CD4-positive, CD25-positive, alpha-beta regulatory T cell (primary cell): ENCODE measurements at places on chromosomes 3 and 15. TPM values are rescaled to one million over a fixed set of nuclear protein-coding genes. Genes with fewer than 3 reads are reported as not detected.

GRCh38 chr3:36451816-36452215 lies 71.5 kb downstream of the STAC start:
- no peak for DNase-seq

GRCh38 chr3:193593668-193594030 lies 641 bp downstream of the OPA1 start:
- peak; percentile 48 for DNase-seq

DNA sequence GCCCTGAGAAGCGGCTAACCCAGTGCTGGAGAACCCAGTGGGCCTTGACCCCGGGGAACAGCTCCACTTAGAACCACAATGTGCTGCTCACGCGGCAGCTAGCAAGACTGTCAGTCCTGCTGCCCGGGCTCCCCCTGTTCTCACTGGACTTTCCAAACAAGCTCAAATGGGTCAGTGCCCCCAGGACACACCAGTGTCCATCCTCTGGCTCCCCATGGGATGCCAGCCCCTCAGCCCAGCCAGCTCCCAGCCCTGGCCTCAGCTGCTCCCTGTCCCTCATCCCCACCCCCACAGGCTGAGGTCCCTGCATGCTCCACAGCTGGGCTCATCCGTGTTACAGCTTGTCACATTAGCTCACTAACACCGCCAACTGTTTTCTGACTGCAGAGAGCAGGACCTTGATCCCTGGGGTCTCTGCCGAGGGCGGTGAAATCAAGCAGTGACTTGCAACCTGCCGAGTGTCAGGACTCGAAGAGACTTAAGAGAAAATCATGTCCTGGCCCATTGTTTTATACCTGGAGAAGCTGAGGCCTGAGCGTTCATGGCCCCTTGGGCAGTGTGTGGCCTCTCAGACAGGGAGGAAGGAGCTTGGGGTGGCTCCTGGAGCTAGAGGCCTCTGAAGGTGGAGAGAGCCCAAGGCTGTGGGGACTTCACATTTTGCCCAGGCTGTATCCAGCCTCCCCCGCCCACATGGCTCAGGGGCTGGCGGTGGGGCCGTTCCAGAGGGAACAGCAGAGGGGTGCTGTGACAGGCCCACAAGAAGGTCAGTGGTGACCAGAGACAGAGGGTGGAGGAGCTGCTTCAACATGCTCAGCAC lies 157.5 kb downstream of the MEGF11 start:
- DNase-seq: no peak

DNA sequence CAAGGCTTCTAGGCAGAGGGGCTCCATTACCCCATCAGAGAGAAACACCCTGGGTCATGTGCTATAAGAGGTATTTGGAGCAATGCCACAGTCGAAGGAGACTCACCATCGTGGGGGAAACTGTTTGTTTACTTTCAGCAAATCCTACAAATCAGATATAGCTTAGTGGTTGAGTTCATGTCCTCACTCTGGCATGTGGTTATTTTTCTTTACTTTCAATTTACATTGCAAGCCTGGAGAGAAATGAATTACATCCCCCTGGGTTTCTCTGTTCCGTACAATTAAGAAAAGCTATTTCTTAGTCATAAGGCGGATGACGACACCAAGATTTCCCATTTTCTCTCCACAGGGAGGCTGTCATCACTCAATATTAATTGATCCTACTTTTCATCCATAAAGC lies 36.9 kb downstream of the RFTN1 start:
- DNase-seq: no peak

DNA sequence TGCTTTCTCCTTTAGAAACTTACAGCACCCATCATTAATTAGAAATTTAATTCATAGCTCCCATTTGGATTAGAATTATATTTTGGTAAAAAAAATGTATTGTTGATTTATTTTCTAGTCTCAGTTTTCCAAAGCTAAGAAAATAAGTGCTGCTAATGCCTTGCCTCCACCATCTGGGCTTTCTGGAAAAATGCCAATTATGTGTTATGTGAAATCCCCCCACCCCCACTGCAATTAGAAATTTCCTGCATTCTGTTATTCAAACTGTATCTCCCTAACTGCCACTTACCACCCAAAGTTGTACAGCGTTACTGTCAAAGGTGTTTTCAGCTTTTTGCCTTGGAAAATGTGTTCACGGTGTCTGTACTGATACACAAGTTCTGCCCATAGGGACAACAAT lies 617.2 kb upstream of the UBE2E2 start:
- no peak for DNase-seq

DNA sequence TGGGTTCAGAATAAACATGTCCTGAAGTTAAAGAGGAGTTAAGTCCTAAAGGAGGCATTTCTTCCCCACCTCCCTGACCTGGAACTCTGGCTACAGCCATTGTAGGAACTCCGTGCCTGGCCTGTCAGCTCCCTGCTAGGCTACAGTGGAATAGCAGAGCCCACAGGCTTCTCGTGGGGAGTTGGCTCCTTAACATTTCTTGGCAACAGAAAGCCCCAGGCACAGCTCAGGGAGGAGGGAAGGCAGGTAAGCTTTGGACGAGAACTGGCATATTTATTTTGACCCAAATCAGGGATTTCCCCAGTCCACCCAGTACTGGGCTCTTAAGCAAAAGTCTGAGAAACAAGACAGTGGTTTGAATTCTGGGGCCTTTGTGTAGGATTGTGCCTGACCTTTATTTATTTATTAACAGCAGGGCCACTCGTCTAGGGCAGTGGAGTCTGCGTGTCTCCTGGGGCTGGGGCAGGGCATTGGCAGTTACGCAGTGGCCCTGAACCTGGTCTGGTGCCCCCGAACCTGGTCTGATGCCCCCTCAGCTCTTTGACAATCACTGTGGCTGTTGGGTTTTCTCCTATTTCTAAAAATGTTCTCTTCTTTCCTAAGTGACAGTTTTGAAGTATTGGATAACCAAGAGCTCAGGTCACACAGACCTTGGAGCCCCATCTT lies 7.9 kb upstream of the ISG20 start:
- no peak for DNase-seq

GRCh38 chr3:61446341-61446740 lies 115.0 kb upstream of the PTPRG start:
- DNase-seq: no peak

GRCh38 chr3:115325539-115325938 lies 178.5 kb upstream of the ZBTB20 start:
- DNase-seq: peak; percentile 14

GRCh38 chr3:46710229-46710628 lies 7.4 kb downstream of the PRSS50 start:
- DNase-seq: no peak

DNA sequence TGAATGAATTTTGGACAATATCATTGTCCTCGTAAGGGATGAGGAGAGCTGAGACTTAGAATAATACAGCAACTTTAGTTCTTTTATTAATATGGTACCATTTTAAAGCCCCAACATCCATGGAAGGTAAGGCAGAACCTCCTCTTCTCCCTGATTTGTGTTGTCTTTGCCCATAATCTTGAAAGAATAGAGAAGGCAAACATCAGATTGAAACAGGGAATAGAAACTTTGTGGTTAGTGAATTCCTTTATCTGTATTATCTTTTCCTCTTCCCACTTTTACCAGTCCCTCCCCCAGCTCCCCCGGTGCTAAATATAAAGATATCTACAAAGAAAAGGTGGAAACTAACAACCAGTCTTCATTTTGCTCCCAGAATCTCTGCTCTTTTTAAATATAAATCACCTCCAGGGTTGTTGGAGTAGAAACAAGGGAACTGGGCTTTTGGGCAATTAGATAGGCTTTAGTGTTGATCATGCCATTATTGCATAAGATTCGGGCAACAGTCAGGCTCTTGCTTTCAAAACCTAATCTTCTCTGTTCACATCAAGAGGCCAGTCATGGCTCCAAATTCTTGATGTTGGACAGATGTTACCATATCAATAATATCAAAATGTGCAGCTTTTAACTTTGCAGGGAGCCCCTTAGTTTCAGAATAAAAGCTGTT lies 32.5 kb downstream of the ITPR1 start:
- no peak for DNase-seq

GRCh38 chr3:43707266-43707665 lies 16.5 kb downstream of the ABHD5 start:
- no peak for DNase-seq

GRCh38 chr3:87498358-87499080 lies 222.1 kb upstream of the POU1F1 start:
- no peak for DNase-seq

GRCh38 chr3:50481992-50482391 lies 21.4 kb downstream of the CACNA2D2 start:
- no peak for DNase-seq

GRCh38 chr15:63945007-63945788 lies 101.1 kb downstream of the DAPK2 start:
- DNase-seq: peak; percentile 51

- no peak for DNase-seq
Observed at GRCh38 chr3:2001306-2002108, 97.2 kb upstream of the CNTN4 start.

- no peak for DNase-seq
Observed at GRCh38 chr15:47663101-47663500, 54.2 kb upstream of the SEMA6D start.

DNA sequence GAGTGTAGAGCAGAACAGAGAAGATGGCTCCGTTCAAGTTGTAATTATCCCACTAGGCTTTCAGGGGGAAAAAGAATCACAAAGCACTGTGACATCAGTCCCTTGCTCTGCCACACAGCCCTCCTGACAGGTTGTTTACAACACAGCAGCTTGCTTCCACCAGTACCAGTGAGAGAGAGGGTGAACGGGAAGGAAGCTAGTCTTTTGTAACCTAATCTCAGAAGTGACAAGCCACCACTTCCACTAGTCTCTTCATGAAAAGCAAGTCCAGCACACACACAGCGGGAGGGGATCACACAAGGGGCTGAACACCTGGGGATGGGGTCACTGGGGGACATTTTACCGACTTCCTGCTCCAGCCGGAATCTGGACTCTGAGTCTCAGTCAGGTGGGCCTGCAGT lies 86.3 kb downstream of the FAM81A start:
- no peak for DNase-seq

DNA sequence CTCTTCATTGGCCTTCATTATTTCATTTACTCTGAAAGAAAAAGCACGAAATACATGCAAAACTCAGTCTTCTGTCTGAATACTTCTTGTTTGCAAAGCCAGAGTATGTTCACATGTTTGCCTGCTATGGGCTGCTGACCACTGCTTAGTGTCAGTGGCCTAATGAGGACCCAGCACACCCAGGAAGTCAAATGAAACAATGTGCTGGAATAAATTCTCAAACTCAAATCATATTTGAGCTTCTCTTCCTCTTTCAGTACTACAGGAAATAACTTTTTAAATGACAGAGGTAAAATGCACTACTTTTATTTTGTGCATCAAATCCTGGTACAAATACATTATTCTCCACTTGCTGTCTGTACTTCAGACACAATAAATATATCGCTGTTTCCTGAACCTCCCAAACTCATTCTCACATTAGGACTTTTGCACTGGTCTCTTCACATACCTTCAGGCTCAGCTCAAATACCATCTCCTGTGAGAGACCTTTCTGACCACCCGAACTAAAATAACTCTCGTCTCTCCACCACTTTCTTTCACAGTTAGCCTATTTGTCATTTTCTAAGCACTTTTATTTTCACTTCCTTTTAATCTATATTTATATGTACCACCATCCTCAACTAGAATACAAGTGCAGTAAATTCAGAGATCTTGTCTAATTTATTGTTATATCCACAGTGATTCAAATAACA lies 176.8 kb downstream of the TUSC7 start:
- no peak for DNase-seq

GRCh38 chr3:97931218-97931617 lies 41.0 kb downstream of the RIOX2 start:
- DNase-seq: no peak

- DNase-seq: peak; percentile 41
Observed at GRCh38 chr3:142022381-142022780, 127.0 kb downstream of the TFDP2 start.

GRCh38 chr3:139745831-139746230 lies 68.1 kb upstream of the NMNAT3 start:
- DNase-seq: no peak

- DNase-seq: no peak
Observed at GRCh38 chr3:105579439-105579838, 212.7 kb downstream of the ALCAM start.

GRCh38 chr3:50583897-50584296 lies 14.6 kb downstream of the HEMK1 start:
- DNase-seq: no peak

DNA sequence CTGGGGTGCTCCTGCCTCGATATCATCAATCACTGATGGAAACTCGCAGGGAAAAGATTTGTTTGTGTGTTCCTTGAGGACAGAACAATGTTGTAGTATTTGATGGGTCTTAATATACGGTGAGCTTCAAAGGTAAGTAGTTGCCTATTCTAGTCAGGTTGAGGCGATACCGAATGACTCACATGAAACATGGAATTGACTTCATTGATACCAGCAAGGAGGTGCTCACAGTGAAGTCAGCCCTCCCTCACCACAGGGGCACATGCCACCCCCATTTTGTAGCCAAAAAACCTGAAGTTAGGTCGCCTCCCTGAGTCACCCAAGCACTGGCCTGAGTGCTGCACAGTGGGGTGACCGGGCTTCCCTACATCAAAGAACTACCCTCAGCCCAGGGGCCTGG lies 3.7 kb upstream of the ALDH1A3 start:
- DNase-seq: no peak

DNA sequence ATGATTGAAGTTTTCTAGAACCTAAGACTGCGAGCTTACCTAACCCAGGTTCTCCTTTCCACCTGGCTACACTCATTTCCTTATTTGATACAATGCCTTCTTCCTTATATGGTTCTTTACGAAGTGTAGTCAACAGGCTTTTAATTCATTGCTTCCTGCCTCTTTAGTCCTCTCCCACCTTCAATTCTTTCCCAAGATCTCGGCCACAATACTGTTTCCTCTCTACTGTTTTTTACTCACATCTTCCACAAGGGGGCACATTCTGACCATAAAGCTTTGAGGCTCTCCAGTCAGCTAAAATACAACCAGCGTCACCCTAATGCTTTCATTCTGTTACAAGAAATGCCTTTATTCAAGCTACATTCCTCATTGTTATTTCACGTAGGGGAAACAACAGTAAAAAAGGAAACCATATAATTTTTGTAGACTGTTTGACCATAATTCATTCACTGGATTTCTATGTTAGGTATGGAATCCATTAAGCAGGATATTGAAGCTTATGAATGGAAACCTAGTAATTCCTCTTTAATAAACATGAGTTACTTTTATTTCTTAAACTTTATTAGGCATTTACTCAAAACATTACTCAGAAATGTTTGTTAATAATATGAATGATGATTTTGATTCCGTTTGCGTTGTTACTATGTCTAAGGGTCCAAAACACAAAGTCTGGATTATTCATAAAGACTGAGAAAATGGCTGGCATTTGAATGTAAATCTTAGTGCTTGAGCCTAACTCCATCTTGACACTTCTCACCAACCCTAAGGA lies 29.5 kb upstream of the VEPH1 start:
- no peak for DNase-seq

- DNase-seq: no peak
Observed at GRCh38 chr3:59762941-59763340, 713.1 kb upstream of the CFAP20DC start.

CFAP92 gene
- total RNA-seq: not detected

GADL1 gene
- total RNA-seq: not detected

DAPK2 gene
- total RNA-seq: 0.72 TPM

CCR9 gene
- not detected for total RNA-seq

PIERCE2 gene
- not detected for total RNA-seq

PP2D1 gene
- total RNA-seq: not detected

ACKR4 gene
- 0.27 TPM for total RNA-seq

CFAP100 gene
- total RNA-seq: not detected

SLC9C1 gene
- not detected for total RNA-seq

DAZL gene
- total RNA-seq: not detected

UPK1B gene
- not detected for total RNA-seq

SAMMSON gene
- not detected for total RNA-seq
